ENCODE measurements at places on chromosomes 7 and 10.

GRCh38 chr7:45416846-45417245 lies 157.3 kb upstream of the ADCY1 start:
- DNase-seq = no peak

DNA sequence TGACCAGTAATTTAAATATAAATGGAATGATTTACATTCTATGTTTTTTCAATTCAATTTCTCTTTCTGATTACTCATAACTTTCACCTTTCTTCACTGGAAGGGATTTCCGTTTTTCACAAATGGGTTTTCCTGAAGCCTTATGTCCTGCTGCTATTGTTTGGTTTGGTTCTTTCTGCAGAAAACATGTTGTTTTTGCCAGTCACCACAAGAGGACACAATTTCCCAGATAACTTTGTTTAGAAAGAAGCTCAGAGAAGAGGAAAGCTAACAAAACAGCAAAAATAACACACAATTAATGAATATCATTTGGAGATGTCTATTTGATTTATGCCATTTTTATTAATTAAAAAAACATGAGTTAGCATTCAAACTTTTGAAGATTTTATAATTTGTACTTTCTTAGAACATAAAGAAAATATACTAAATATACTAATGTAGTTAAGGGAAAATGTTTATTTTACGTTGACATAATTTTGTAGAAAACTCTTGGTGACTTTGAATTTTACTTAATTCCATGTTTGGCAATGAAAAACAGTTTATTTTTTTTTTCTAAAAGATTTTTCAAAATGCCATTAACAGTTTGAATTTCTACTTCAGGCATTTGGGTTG lies 4.6 kb upstream of the TWIST1 start:
- no peak for DNase-seq

DNA sequence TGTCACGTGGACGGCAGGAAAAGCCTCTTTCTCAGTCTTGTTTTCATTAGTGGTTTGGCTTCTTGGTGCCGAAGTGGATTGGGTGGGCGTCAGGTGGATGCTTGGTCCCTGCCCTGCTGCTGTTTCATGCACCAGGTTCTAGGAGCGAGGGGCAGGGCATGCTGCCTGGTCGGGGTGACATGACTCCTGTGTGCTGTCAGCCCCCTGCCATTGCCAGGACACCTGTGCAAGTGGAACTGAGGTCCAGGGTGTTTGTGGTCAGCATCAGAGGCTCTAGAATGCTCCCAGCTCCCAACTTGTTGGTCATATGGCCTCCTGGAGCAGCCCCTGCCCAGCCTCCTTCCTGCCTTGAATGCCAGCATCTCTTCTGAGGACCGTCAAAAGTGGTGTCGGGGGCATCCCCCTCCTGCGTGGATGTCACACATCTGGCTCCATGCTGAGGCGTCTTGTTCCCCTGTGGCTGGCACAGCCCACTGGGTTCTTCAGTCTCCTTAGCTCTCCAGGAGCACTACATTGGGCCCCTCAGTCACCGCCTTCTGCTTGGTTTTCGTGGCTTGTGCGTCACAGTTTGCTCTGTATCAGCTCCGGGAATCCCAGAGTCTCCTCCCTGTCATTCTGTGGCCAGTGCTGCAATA lies 24.8 kb downstream of the ADCY1 start:
- no peak for DNase-seq

- no peak for DNase-seq
Observed at GRCh38 chr7:151437866-151438516, 1.9 kb downstream of the CRYGN start.

GRCh38 chr10:697097-697875 lies 7.8 kb upstream of the DIP2C start:
- no peak for DNase-seq

- no peak for DNase-seq
Observed at GRCh38 chr10:124622158-124622557, 122.0 kb downstream of the FAM53B start.

- no peak for DNase-seq
Observed at GRCh38 chr7:42161719-42162118, 75.3 kb downstream of the GLI3 start.

DNA sequence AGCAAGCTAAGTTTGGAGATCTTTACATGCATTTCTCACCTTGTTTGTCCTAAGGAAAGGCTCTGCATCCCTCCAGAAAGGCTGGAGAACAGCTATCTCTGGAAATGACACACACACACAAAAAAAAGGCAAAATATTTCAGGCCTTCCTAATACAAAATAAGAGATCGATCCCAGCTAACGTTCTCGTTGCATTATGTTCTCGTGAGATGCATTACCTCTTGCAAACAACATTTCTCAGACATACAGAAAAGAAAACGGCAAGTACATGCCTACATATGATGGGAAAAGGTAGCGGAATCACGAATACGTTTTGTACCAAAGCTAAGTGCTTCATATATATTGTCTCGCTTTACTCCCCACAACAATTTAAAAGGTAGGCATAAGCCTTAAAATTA lies 488 bp downstream of the MTERF1 start:
- DNase-seq = no peak

DNA sequence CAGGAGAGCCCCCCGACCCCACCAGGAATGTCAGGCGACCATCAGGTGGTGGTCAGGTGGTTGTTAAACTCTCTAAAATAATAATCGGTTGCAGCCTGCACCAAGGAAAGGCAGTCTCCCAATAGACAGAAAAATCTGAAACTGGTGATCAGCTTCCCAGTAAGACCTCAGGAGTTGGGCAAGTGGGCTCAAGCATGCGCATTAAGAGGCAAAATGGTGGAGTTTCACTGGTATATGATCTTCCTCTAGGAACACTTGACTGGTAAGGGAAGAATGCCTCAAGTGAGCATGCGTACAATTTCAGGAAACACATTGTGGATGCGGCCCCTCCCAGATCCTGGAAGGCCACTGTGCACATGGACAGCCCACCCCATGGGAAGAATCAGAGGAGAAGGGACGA lies 619.9 kb downstream of the TYW1 start:
- DNase-seq = no peak

DNA sequence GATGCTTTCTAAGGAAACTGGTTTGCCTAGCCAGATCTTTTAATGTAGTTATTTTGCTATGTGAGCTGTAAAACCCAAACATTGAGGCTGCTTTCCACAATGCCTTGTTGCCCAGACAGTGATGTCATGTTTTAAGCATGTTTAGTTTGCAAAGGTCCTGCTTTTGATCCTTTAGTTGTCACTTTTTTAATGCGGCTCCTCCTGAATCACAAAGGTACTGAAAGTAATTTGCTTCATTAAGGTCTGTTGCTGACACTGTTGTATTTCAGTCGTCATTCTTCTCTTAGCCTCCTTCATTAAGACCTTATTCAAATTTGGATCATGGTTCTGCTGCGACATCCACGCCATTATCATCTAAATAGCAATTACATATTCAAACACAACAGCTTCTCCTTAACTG lies 10.6 kb downstream of the RPA3 start:
- DNase-seq = no peak

DNA sequence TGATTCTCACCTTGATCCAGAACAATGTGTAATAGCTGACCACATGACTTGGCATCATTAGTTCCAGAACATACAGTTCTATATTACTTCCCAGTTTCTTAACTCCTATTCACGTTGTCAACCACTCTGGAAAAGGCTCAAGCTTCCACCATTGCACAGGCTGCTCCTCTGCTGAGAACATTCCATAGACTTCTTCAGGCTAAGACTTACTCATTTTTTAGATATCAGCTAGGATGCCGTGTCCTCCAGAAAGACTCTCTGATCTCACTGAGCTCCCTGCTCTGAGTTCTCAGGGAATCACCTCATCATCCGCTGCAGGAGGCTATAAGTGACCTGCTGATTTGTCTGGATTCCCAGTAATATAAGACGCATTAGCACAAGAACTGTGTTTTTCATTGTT lies 73.1 kb downstream of the HTR7 start:
- no peak for DNase-seq

GRCh38 chr7:14691597-14692203 lies 210.9 kb downstream of the DGKB start:
- peak; percentile 9 for DNase-seq

- DNase-seq = no peak
Observed at GRCh38 chr7:2939193-2939885, 95.2 kb upstream of the GNA12 start.

DNA sequence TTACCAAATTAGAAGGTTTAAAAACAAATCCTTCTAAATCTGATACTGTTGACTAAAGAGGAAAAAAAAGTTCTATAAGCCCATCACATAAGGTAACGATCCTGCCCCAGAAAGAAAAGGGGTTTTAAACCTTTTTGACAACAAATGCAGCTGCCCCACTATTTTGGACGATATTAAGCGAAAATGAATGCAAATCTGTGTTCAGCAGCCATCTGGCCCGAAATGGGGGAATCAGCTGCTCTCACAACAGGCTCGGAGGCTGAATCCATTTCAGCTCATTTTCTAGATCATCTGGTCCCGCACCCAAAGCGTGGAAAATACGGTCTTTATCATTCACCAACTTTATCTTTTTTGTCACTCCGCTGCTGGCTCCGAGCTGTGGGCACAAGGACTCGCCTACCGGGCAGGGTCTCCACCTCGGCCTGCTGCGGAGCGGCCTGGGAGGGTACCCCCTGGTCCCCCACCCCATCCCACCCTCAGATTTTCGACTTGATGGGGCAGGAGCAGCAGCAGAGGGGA lies 2.4 kb upstream of the EBF3 start:
- DNase-seq = no peak

GRCh38 chr7:98399890-98400541 lies 874 bp downstream of the BAIAP2L1 start:
- no peak for DNase-seq

DNA sequence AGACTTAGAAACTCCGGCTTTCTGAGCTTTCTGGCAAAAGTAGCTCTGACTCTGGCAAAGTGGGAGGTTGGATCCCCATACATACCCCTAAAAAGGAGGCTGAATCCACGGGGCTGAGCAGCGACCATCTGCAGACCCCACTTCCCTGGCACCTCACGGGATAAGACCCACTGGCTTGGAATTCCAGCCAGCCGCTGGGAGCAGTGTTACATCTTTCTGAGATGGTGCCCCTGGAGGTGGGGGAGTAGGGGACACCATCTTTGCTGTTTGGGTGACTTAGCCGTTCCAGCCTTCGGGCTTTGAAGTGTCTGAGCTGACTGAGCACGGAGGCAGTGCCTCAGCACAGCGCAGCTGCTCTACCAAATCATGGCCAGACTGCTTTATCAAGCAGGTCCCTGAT lies 45.0 kb upstream of the GRM3 start:
- no peak for DNase-seq

GRCh38 chr7:148537435-148537834 lies 53.1 kb upstream of the C7orf33 start:
- no peak for DNase-seq

DNA sequence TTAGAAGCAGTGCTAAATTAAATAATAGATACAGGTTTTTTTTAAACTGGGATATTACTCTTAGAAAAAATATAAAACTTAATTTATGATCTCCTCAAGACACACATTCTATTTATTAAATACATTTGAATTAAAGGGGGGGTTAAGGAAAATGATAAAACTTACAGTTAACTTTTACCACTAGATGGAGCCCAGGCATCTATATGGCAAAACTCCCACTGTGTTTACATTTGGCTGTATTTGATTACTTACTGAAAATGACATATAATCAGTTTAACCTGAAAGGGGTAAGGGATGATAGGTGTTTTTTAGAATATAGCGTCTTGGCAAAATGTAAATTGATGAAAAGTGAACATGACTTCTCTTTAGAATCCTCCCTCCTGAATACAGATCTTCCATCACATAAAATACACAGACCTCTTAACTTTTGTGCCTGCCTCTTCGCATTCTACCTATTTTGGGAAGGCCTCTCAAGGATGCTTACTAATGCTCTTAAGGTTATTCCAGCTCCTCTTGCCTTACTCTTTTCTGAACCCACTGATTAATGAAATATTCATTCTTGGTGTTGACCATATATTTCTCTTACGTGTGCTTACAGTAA lies 235.7 kb downstream of the AGMO start:
- no peak for DNase-seq

Measured in stimulated activated CD8-positive, alpha-beta memory T cell treated with anti-CD3 and anti-CD28 coated beads, Interleukin-4, amount 100 ng/mL, for 1 hour (primary cell).